K562 (cell line): ENCODE measurements at places on chromosomes 7 and 10.

DNA sequence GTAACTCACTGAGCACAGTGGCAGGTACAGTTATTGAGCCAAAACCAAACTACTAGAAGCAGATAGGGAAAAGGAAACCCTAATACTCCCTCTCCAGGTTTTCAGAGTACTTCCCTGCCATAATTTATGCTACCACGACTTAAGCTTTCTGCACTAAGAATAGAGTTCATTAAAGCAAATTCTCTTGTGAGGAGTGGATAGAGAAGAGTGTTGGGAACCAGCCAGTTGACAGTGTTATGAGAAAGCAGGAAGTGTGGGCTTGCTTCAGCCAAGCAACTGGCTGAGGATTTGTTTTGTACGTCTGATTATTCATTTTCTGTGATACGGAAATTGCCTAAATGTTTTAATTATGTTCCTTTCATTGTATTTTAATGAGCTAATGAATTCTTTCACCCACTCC, 280.5 kb downstream of the KIF20B start:
- no peak for DNase-seq

DNA sequence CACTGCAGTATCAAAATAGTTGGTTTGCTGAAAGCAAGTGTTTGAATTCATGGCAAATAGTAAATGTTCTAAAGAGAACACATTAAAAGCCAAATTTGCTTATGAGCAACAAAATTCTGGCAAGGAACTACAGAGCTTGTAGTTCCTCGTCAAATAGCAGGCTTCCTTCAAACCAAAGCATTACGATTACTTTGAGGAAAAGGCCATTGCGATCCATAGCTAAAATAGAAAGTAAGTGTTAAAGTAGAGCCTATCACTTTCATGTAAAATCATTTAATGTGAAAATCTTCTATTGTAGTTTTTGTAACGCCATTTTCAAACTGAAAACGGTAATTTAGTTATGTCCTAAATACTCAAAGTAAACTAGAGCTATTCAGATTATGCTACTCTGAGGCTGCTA, 20.1 kb downstream of the CACNA2D1 start:
- DNase-seq, result no peak

DNA sequence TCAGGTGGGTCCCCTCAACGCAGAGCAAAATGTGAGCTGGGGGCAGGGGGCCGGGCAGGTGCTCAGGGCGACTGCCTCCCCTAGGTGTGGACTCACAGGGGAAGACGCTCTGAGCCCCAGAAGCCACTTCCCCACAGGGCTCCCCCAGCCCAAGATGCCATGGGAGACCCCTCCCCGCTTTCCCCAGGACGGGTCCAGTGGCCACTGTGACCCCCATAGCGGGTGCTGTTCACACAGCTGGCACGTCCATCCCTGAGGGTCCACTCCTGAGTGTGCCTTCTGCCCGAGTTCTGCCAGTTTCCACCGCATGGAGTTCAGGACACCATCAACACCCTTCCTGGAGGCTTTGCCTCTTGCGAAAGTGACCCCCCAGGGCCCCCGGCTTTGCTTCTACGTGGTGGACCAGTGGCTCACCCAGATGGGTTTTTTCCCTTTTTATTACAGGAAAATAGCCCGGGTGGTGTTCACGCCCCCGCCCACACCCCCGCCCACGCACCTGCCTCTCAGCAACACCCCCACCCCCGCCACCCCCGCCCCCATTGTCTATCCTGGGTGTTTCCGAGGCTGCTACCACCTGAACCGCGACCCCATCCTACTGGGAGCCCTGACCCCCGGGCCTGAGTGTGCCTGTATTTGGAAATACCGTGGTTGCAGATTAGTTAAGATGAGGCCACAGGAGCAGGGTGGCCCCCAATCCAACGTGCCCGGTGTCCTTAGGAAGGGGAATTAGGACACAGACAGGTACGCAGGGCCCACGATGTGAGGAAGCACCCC, 32.0 kb downstream of the ADAP1 start:
- DNase-seq, result no peak

DNA sequence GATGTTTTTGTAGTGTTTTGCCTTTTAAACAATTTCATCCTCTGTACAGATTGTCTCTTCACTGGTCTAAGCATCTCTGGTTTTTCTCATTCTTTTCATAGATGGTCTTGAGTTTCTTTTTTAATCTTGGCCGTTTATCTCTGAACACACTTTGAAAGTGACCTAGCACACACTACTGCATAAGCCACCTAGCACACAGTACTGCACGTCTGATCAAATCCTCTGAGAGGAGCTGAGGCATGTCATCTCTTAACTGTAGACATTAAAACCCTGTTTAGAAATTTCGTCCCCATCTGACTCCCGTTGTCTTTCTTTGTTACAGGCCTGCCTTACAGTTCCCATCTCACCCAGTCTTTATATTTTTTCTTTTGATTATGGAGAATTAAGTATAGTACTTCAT, 100.2 kb downstream of the MAPK8 start:
- no peak for DNase-seq

DNA sequence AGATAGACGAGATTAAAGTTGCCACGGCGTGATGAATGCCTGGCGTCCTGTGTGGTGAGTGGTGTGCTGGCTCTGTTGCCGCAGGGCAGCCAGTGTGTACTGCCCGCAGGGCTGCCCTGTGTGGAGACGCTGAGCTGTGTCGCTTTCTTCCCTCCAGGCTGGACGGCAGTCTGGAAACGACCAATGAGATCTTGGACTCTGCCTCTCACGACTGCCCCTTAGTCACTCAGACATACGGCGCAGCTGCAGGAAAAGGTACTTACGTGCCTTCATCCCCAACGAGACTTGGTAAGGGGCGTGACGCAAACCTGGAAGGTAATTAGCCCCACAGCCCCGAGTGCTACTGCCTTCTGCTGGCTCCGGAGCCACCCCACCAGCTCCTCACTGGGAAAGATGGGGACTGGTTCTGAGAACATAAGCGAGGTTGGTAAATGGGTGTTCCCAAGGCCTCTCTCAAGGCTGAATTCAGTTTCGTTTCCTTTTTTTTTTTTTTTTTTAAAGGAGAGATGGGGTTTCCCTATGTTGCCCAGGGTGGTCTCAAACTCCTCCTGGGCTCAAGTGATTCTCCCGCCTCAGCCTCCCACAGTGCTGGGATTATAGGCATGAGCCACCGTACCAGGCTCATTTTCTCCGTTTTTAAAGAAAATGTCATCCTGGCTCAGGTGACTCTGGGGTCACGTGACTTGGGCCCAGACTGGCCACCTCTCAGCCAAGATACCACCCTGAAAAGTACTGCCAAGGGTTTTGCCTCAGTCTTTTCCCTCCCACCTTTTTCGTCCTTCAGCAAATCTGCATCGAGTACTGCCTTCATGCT, 39.6 kb downstream of the WIPI2 start:
- DNase-seq, result no peak

GRCh38 chr10:52965509-52965908, 192.9 kb upstream of the MBL2 start:
- DNase-seq, result no peak

- DNase-seq, result no peak
Measured at GRCh38 chr7:102211590-102212550, 74.8 kb upstream of the SH2B2 start.

DNA sequence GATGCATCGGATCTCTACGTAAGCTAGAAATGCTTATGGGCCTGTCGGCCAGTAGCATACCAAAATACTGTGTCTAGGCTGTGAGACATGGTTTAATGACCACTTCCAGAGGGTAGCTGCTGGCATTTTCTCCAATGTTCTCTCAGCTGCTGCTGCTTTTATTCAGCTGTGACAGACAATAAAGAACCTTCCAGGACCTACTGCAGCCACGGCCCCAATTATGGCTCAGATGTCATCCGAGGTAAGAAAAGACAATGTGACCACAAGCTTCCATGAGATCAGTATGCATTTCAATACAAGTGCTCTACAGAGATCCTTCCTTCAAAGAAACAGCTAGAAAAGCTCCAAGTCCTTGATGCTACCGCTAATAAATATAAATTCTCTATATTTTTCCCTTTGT, 256.2 kb downstream of the SDHAF3 start:
- DNase-seq, result no peak

GRCh38 chr10:34811126-34811967, 3.7 kb downstream of the PARD3 start:
- DNase-seq, result no peak

DNA sequence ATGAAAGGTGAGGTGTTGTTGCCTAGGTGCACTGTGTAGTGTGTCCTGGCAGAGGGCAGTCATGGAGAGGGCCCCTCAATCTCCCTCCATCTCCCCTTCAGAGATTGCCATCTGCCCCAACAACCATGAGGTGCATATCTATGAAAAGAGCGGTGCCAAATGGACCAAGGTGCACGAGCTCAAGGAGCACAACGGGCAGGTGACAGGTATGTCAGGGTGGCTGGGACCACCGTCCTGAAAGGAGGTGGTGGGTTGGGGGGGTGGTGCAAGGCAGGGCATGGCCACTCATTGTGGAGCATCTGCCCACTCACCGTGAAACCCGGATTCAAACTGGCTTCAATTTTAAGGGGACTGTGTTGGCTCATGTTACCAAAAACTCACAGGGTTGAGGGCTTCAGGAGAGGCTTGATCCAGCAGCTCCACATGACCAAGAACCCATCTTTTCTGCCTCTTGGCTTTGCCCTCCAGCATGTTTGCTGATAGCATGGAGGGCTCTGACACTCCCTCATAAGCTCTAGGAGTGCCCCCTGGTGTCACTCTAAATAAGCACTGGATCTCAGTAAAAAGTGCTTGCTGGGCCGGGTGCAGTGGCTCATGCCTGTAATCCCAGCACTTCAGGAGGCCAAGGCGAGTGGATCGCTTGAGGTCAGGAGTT, 12.2 kb downstream of the ARPC1B start:
- no peak for DNase-seq

GRCh38 chr7:158314394-158314793, 273.2 kb downstream of the PTPRN2 start:
- no peak for DNase-seq

- DNase-seq, result no peak
Measured at GRCh38 chr7:131591687-131592319, 35.4 kb upstream of the PODXL start.

GRCh38 chr10:23046027-23046426, 49.4 kb upstream of the MSRB2 start:
- no peak for DNase-seq

- DNase-seq, result no peak
Measured at GRCh38 chr7:55274156-55274555, 91.0 kb upstream of the LANCL2 start.
